ENCODE measurements at places on chromosomes 12 and 14.

DNA sequence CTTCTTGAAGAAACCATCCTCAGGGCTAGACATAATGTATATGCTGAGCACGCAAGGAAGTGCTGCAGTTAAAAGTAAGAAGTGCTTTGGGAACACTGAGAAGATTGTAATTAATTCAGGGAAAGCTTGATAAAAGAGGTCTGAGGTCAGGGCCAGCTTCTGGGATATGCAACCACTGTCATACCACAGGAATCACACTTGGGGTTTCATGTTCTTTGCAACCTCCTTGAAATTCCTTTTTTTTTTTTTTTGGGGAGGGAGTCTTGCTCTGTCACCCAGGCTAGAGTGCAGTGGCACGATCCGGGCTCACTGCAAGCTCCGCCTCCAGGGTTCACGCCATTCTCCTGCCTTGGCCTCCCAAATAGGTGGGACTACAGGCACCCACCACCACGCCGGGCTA lies 6.9 kb downstream of the PAH start:
- DNase-seq: no peak

DNA sequence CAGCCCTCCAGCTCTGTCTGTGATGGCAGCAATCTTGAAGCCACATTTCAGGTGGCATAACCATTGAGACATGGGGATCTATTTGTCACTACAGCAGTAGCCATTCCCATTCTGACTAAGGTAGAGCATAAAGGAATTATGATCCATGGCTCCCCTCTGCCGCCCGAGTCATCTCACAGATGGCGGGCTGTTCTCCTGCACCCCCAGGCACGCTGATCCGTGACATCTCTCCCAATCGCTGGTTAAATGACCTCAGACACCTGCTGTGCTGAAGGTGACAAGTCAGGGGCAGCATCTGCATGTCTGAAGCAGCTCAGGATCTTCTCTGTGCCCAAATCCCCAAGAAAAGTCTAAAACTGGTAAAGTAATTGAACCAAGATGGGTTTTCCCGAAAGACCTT lies 124.3 kb downstream of the ZFP36L1 start:
- no peak for DNase-seq

DNA sequence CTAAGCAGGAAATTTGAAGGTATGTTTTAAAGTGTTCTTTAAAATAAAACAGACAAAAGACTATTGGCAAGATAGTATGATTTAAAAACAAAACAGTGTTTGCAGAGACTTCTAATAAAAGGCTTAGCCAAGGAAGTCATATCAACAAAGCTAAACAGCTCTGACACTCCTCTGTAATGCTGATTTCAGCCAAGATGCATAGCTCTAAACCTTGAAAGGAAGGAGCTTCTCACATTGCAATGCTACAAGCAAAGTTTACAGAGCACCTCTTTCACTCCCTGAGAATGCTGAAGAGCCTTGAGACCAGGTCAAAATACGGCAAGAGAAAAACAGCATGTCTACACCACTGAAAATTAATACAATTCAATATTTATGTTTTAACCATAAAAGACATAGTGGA lies 51.8 kb downstream of the PARP11 start:
- no peak for DNase-seq

DNA sequence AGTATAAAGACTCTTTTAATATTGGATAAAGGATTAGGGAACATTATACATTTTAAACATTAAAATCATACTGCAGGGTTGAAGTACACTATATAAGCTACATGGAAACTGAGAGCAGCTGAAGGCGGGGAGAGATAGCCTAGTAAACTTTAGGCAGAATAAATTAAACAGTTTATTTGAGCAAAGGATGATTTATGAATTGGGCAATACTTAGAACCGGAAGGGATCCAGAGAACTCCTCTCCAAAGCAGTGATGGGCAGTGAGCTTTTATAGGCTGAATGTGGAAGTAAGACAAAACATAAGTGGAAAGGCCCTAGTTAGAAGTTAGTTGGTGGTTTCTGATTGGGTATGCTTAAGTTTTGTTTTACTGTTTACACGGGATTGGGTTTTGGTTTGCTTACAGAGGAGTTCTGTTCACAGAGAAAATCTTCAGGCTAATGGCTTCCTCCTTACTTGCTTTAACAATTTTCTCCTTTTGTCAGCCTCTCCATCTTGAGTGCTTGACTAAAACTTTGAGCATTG lies 18.9 kb downstream of the LEMD3 start:
- no peak for DNase-seq

- DNase-seq: no peak
These were observed 114.0 kb downstream of the PRMT8 start for GRCh38 chr12:3604748-3605586.

- DNase-seq: no peak
These were observed 76.7 kb upstream of the SLC8A3 start for GRCh38 chr14:70265422-70265821.

GRCh38 chr12:107704041-107704440 lies 18.4 kb downstream of the PWP1 start:
- DNase-seq: no peak

DNA sequence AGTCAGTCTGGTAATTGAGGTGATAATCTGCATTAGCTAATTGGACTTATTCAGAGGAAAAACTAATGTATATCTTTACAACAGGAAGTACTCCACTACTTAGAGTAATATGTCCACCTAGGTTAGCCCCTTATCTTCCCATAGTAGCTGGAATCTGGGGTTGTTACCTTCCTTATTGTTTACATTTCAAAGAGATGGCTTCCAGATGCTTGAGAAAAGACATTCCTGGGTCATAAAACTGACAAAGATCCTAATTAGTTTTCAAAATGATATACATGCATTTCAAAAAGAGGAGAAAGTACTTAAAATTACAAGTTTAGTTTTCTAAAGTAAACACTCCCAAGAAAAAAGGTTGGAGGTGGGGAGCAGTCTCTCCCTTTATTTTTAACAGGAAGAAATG lies 78.1 kb downstream of the RPL10L start:
- no peak for DNase-seq

DNA sequence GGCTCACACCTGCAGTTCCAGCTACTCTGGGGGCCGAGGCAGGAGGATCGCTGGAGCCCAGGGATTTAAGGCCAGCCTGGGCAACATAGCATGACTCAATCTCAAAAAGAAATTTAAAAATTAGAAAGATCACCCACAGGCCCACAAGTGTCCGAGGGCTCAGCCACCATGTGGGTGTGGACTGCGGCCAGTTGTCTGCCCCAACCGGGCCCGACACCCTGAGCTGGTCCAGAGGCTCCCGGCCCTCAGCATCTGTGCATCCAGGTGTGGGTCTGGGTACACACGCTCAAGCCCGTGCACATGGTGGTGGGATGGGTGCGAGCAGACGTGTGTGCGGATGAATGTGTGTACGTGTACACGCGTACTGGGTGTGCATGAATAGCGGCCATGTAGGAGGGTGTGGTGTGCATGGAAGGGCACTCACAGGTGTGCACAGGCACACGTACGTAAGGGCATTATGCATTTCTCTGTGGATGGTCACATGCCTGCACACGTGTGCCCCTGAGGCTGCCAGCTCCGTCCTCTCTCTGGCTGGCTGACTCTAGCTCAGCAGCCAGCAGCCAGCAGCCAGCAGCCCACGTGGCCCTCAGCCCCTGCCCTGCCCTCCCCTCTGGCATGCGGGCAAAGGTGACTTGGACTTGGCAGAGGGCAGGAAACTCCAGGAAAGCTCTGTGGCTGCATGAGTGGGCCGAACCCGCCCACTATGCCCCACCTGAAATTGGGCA lies 23.3 kb upstream of the NUDT14 start:
- DNase-seq: peak; percentile 73

All from PC-9 (cell line).